GM10248 (cell line): ENCODE measurements at places on chromosomes 4 and X.

GRCh38 chrX:108399418-108400165 lies 38.6 kb downstream of the COL4A6 start:
- no peak for DNase-seq

- DNase-seq = peak; percentile 64
These were observed 31.8 kb upstream of the IQSEC2 start for GRCh38 chrX:53312946-53313727.

- no peak for DNase-seq
These were observed 88.1 kb upstream of the MAB21L2 start for GRCh38 chr4:150493851-150494250.

GRCh38 chr4:7797330-7797729 lies 142.3 kb downstream of the AFAP1 start:
- DNase-seq = no peak

- DNase-seq = no peak
These were observed 81.9 kb downstream of the ATP11C start for GRCh38 chrX:139850968-139851367.

- no peak for DNase-seq
These were observed 52.6 kb upstream of the UNC5C start for GRCh38 chr4:95601356-95601755.

GRCh38 chr4:100428051-100428450 lies 89.8 kb downstream of the EMCN start:
- no peak for DNase-seq

DNA sequence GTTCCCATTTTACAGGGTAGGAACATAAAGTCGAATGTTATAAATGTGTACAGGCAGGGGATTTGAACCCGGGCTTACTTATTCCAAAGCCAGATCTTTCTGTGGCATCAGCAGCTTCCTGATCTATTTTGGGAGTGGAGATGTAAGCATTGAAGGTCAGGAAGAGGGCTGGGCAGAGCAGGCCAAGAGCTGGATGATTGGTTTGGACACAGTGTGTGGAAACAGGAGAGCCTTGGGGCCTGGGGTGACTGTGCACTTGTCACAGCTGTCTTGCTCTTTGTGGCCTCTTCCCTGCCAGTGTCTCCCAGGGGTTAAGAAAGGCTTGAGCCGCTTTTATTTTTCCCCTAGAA lies 127.9 kb upstream of the ENPP6 start:
- DNase-seq = no peak

DNA sequence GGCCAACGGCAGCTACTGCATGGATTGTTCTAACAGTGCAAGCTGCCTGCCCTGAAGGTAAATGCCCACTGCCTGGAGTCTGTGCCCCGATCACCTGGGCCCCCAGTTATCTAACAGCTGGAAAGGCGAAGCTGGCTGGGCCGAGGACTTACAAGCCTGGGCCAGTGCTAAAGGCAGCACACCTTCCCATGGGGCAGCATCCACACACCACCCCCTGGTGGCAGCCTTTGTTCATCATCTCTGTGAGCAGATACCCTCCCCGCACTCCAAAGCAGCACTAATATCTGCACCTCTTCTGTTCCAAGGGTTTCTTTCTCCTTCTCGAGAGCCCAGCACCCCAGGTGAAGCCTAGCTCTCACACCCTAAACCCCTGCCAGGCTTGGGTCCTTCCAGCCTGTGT lies 7.6 kb downstream of the SLC2A9 start:
- DNase-seq = peak; percentile 63

DNA sequence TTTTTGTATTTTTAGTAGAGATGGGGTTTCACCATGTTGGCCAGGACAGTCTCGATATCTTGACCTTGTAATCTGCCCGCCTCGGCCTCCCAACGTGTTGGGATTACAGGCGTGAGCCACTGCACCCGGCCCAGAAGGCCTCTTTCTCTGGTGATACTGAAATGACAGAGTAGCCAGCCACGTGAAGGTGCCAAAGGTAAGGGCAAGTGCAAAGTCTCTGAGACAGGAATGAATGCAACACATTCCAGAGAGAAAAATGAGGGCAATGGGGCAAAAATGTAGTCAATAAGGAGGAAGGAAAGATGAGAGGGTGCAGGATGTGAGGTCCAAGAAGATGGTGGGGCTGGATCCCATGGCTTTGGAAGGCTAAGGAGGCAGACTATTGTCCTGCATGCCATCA lies 176.0 kb downstream of the NR3C2 start:
- no peak for DNase-seq

DNA sequence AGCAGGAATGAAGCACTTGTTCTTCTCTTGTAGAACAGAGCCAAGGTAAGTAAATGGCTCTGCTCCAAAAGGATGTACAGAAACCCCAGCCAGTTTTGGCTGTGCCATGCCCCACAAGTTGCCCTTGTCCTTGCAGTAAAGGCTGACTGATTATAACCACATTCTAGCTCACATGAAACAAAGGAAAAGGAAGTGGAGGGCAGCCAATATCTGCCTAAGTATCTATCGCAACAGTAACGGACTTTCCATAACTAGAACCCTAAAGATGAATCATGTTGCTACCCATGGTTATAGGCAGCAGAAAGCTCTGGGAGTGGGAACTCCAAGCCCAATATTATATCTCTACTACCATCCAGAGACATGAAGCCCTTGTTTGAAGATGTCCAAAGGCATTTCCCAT lies 95.7 kb downstream of the COMMD8 start:
- no peak for DNase-seq

GRCh38 chr4:152540293-152540674 lies 4.4 kb upstream of the FBXW7 start:
- no peak for DNase-seq

GRCh38 chrX:13043938-13044337 lies 482 bp downstream of the FAM9C start:
- DNase-seq = no peak

DNA sequence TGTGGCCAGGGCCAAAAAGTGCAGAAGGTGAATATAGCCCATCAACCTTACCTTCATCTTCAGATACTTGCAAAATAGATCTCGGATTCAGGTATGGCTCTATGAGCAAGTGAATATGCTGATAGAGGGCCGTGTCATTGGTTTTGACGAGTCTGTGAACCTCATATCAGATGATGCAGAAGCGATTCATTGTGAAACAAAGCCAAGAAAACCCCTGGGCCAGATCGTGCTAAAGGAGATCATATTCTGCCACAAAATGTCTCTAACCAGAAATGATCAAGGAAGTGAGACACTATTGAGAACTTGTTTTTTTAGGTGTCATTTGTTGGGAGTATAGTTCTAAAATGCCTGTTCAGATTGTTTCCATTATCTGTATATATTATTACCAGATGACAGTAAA lies 48.3 kb downstream of the PDK3 start:
- peak; percentile 43 for DNase-seq

DNA sequence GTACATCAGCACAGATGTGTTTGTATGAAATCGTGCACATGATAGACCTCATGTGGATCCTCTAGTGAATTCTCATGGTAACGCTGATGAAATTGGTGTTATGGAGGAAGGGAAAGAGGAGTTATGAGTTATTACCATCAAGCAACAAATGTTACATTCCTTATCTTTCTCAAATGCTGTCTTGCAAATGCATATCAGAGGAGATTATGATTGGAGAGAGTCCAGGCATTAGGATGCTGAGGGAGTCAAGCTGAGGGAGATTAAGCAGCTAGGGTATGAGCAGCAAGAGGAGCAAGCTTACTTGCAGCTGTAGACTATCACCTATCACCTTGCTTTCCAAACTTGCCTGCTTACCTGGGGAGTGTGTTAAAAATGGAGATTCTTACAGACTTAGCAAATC lies 36.8 kb upstream of the SFRP2 start:
- DNase-seq = no peak

DNA sequence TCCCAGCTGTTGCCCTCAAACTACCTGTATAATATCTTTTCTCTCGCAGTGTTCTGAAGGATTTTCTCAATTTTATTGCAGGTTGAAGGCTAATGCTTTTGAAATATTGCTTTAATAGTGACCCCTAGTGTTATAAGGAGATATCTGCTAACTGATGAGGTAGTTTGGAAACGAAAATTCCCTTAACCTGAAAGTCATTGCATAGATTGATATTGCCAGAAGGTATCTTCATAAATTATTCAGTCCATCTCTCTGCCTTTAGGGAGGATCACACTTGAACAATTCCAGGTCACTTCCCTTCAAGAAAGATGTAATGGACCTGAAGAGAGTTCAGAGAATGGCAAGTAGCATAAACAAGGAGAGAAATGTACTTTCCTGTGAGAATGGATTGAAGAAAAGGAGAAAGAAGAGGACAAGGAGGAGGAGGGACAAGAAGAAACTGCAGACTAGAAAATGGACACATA lies 44.1 kb downstream of the TIGD4 start:
- peak; percentile 53 for DNase-seq

DNA sequence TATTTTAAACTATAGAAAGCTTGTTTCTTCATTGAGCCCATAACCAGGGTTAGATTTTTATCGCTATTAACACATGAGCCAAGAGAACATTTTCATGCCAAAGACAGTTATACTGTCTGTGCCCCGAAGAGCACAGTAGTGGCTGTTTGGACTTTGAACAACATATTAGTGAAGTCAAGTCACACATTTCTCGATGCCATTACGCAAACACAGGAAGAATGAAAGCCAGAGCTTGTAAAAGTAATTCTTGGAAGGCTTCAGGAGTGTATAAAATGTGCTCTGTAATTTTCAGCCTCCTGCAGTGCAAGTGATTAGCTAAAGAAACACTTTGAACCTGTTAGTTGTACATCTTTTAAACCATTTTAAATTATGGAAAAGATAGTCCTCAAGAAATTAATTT lies 590.7 kb upstream of the PITX2 start:
- DNase-seq = no peak
